ENCODE measurements at places on chromosomes 7 and 10. TPM values are rescaled to one million over a fixed set of nuclear protein-coding genes. Genes with fewer than 3 reads are reported as not detected.

DNA sequence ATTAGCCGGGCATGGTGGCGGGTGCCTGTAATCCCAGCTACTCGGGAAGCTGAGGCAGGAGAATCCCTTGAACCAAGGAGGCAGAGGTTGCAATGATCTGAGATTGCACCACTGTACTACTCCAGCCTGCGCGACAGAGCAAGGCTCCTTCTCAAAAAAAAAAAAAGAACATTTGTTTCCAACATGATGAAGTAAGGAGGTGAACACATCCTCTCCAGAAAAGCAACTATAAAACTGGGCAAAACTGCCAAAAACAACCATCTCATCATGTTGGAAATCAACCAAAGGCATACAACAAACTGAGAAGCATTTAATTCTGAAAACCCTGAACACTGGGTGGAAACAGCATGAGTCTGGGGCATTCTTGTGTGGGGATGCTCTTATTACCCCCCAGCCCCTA lies 14.3 kb downstream of the PRTFDC1 start:
- H3K36me3 ChIP-seq, result no peaks in the 10 kb centered on the region
- no peaks in the 10 kb centered on the region for H3K4me1 ChIP-seq
- no peak overlapping the region for H3K27ac ChIP-seq
- H3K27me3 ChIP-seq, result no peaks in the 10 kb centered on the region
- no peak for DNase-seq

- no peak for DNase-seq
- peaks cover 69% of the 10 kb centered on the region for H3K27me3 ChIP-seq
- peaks cover 6% of the 10 kb centered on the region for H3K4me1 ChIP-seq
Measured at GRCh38 chr10:100683004-100683403, 62.4 kb upstream of the PAX2 start.

- H3K4me1 ChIP-seq, result no peaks in the 10 kb centered on the region
- no peak overlapping the region for H3K4me3 ChIP-seq
- H3K27ac ChIP-seq, result no peak overlapping the region
- no peaks in the 10 kb centered on the region for H3K27me3 ChIP-seq
Measured at GRCh38 chr7:134084488-134085144, 42.5 kb upstream of the LRGUK start.

GRCh38 chr7:113519472-113519871 lies 399.3 kb downstream of the PPP1R3A start:
- H3K36me3 ChIP-seq, result no peaks in the 10 kb centered on the region
- H3K27me3 ChIP-seq, result no peaks in the 10 kb centered on the region
- no peak overlapping the region for H3K27ac ChIP-seq

DNA sequence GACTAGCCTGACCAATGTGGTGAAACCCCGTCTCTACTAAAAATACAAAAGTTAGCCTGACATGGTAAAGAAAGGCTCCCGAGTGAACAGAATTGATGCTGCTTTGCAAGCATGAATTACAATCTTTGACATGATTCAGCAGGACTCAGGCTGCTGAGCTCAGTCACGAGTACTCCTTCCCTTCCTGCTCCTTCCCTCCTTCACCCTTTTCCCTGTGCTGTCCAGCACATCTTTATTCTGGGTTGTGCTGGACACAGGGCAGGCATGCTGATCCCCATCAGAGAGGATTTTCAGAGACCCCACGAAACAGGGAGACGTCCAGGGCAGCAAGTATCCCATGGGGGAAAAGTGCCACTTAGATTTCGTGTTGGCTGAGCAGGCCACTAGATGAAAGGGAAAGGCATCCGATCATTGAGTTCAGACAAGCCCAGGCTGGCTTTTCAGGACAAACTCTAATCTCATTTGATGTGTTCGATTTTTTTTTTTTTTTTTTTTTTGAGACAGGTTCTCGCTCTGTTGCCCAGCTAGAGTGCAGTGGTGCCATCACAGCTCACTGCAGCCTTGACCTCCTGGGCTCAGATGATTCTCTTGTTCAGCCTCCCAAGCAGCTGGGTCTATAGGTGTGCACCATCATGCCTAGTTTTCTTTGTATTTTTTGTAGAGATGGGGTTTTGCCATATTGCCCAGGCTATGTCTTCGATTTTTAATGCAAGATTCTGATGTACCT lies 36.5 kb downstream of the BAMBI start:
- DNase-seq, result no peak
- H3K27ac ChIP-seq, result no peak overlapping the region
- no peaks in the 10 kb centered on the region for H3K4me1 ChIP-seq
- H3K27me3 ChIP-seq, result no peaks in the 10 kb centered on the region

MINDY4 gene
- total RNA-seq, result 0.60 TPM

GRCh38 chr10:4918236-4918635 lies 45.0 kb upstream of the AKR1C1 start:
- H3K27ac ChIP-seq, result no peak overlapping the region
- H3K4me1 ChIP-seq, result no peaks in the 10 kb centered on the region
- no peak for DNase-seq
- H3K4me3 ChIP-seq, result no peak overlapping the region
- no peaks in the 10 kb centered on the region for H3K36me3 ChIP-seq
- no peaks in the 10 kb centered on the region for H3K27me3 ChIP-seq

MNX1 gene
- total RNA-seq, result not detected

- no peak overlapping the region for H3K4me3 ChIP-seq
- H3K36me3 ChIP-seq, result no peaks in the 10 kb centered on the region
- DNase-seq, result no peak
- no peaks in the 10 kb centered on the region for H3K4me1 ChIP-seq
- no peak overlapping the region for H3K27ac ChIP-seq
Measured at GRCh38 chr7:18939771-18940592, 177.5 kb downstream of the TWIST1 start.

GRCh38 chr10:110873951-110874350 lies 2.2 kb downstream of the PDCD4 start:
- peaks cover 31% of the 10 kb centered on the region for H3K36me3 ChIP-seq
- H3K27me3 ChIP-seq, result no peaks in the 10 kb centered on the region
- no peak for DNase-seq
- peak overlapping the region; percentile 99 for H3K27ac ChIP-seq
- peak overlapping the region; percentile 86 for H3K4me3 ChIP-seq

DNA sequence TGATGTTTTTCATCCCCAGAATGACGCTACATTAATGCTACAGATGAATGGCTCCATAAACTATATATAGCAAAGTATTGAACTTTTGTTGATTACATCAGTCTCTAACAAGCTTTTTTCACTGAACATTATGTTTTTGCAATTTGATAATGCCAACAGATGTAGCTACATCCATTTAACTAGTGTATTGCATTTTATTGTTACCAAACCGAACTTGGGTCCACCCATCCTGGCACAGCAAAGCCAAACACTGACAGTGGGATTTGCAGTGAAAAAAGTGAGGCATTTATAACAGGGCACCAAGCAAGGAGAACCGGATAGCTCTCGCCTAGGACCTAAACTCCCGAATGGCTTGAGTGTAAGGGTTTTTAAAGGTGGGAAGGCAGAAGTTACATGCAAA lies 182.8 kb upstream of the TNS3 start:
- H3K4me1 ChIP-seq, result no peaks in the 10 kb centered on the region
- no peaks in the 10 kb centered on the region for H3K27me3 ChIP-seq
- H3K4me3 ChIP-seq, result no peak overlapping the region
- no peaks in the 10 kb centered on the region for H3K36me3 ChIP-seq
- no peak for DNase-seq

GRCh38 chr7:112206991-112207592 lies 597 bp downstream of the ZNF277 start:
- peaks cover 29% of the 10 kb centered on the region for H3K4me1 ChIP-seq
- no peak for DNase-seq
- H3K27ac ChIP-seq, result peak overlapping the region; percentile 48
- peaks cover 16% of the 10 kb centered on the region for H3K27me3 ChIP-seq
- H3K36me3 ChIP-seq, result no peaks in the 10 kb centered on the region

DNA sequence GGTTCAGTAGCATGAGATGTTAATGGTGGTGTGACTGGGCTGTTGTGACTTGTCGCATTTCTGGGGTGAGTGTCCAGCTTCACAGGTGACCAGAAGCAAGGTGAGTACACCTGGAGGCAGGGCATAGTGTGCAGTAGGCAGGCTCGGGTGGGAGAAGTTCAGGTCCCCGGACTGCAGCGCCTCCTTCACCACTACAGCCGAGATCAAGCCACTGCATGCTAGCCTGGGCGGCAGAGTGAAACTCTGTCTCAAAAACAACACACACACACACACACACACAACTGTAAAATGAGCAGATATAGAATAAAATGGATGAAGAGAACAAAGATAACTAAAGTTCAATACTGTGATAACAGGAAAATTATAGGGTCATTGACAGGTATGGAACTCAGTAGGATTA lies 11.1 kb upstream of the PARD3 start:
- no peak overlapping the region for H3K27ac ChIP-seq
- H3K4me3 ChIP-seq, result no peak overlapping the region
- no peak for DNase-seq
- H3K4me1 ChIP-seq, result no peaks in the 10 kb centered on the region
- no peaks in the 10 kb centered on the region for H3K36me3 ChIP-seq

GRCh38 chr7:99618726-99619125 lies 2.0 kb downstream of the ZSCAN25 start:
- DNase-seq, result no peak
- H3K4me3 ChIP-seq, result no peak overlapping the region
- peaks cover 51% of the 10 kb centered on the region for H3K36me3 ChIP-seq
- no peak overlapping the region for H3K27ac ChIP-seq
- peaks cover 37% of the 10 kb centered on the region for H3K4me1 ChIP-seq

CHPF2 gene
- 30.5 TPM for total RNA-seq

GRCh38 chr7:37988721-37989650 lies 68.5 kb downstream of the EPDR1 start:
- no peaks in the 10 kb centered on the region for H3K4me1 ChIP-seq
- no peaks in the 10 kb centered on the region for H3K27me3 ChIP-seq
- no peak overlapping the region for H3K27ac ChIP-seq
- no peaks in the 10 kb centered on the region for H3K36me3 ChIP-seq

CLCN1 gene
- not detected for total RNA-seq

GRCh38 chr10:91185239-91185875 lies 35.1 kb upstream of the PCGF5 start:
- no peak for DNase-seq
- no peak overlapping the region for H3K4me3 ChIP-seq
- no peaks in the 10 kb centered on the region for H3K27me3 ChIP-seq
- peaks cover 8% of the 10 kb centered on the region for H3K36me3 ChIP-seq
- no peak overlapping the region for H3K27ac ChIP-seq

DNA sequence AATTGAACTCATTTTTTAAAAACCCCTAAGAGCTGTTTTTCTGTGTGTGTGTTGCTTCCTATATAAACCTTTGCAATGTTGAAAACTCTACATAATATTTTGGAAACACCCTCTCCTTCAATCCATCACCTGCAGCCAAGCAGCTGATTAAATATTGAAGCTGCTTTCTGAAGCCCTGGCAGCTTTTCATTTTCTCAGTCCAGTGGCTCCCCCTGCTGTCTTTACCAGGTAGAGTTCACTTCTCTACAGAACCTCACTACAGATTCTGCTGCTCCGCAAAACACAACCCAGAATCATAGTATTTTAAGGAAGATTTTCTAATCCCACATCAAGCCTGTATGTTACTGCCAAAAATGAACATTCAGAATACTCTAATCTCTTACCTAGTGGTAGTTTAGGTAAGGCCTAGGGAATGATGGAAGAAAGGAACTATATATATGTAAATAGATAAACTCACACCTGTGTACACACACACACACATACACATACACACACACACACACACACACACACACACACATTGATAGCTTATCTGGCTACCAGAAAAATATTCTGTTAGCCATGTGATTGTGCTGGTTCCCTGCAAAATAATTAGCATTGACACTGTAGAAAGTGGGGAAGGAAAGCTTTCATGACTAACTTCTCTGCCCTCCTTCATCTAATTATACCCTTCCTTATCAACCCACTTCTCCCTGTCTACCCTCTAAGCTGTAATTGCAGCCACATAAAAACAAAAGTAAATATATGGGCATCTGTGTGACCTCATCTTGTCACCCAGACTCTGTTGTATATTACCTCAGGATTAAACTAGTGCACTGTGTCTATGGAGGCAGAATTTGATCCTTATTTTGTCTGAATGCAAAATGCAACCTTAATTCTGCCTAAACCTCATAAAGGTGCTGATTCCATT lies 229.5 kb upstream of the FZD1 start:
- H3K27me3 ChIP-seq, result no peaks in the 10 kb centered on the region
- no peak for DNase-seq

DNA sequence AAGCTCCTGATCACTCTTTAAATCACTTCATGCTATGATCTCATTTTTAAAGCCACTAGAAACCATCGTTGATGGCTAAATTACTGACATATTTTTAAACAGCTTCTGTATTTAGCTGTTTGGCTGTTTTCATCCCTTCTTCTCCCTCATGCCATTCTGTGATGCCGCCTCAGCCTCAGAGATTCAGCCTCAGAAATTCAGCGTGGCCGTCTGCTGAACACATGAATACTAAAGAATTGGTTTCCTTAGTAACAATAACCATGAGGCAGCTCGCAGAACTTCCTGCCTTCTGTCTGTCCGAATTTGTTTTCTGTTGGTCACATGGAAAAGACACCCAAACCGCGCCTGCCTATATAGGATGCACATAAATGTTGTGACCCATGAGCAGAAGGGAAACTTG lies 31.0 kb upstream of the FZD1 start:
- H3K36me3 ChIP-seq, result no peaks in the 10 kb centered on the region
- H3K27me3 ChIP-seq, result no peaks in the 10 kb centered on the region
- no peak for DNase-seq
- H3K4me3 ChIP-seq, result no peak overlapping the region

HPSE2 gene
- not detected for total RNA-seq

- no peak overlapping the region for H3K27ac ChIP-seq
- no peaks in the 10 kb centered on the region for H3K4me1 ChIP-seq
- no peak overlapping the region for H3K4me3 ChIP-seq
- no peak for DNase-seq
Measured at GRCh38 chr10:61470740-61471139, 17.6 kb upstream of the TMEM26 start.

GRCh38 chr7:121030308-121030707 lies 41.8 kb downstream of the CPED1 start:
- no peaks in the 10 kb centered on the region for H3K4me1 ChIP-seq
- H3K36me3 ChIP-seq, result no peaks in the 10 kb centered on the region
- H3K27me3 ChIP-seq, result no peaks in the 10 kb centered on the region
- no peak for DNase-seq
- no peak overlapping the region for H3K4me3 ChIP-seq
- H3K27ac ChIP-seq, result no peak overlapping the region

GRCh38 chr10:30000802-30001571 lies 58.4 kb downstream of the JCAD start:
- no peak overlapping the region for H3K4me3 ChIP-seq
- H3K27ac ChIP-seq, result no peak overlapping the region
- H3K36me3 ChIP-seq, result no peaks in the 10 kb centered on the region
- peaks cover 21% of the 10 kb centered on the region for H3K27me3 ChIP-seq
- no peak for DNase-seq

- no peak overlapping the region for H3K4me3 ChIP-seq
- H3K4me1 ChIP-seq, result no peaks in the 10 kb centered on the region
- H3K27me3 ChIP-seq, result no peaks in the 10 kb centered on the region
- DNase-seq, result no peak
Measured at GRCh38 chr7:149171892-149172533, 23.3 kb upstream of the ZNF282 start.

DNA sequence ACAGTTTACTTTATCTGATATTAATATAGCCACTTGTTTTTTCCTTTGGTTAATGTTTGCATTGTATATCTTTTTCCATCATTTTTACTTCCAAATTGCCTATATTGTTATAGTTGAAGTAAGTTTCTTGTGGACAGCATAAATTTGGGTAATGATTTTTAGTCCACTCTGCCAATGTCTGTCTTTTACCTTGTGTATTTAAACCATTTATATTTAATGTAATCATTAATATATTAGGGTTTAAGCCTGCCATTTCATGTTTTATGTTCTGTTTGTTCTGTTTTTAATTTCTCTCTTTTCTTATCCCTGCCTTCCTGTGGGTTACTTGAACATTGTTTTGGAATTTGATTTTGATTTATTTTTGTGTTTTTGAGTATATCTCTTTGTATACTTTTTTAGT lies 12.8 kb upstream of the NOD1 start:
- H3K4me3 ChIP-seq, result no peak overlapping the region
- DNase-seq, result no peak
- no peaks in the 10 kb centered on the region for H3K36me3 ChIP-seq
- no peak overlapping the region for H3K27ac ChIP-seq
- no peaks in the 10 kb centered on the region for H3K27me3 ChIP-seq

CCDC7 gene
- total RNA-seq, result 69.4 TPM
